Right cardiac atrium (tissue), 5 donors: ENCODE measurements at places on chromosomes 11 and 22. TPM values are rescaled to one million over a fixed set of nuclear protein-coding genes. Genes with fewer than 3 reads are reported as not detected.

Gene MPEG1
- 19.8 TPM for total RNA-seq

Gene CASP4
- total RNA-seq = 18.6 TPM

Gene NPAS4
- total RNA-seq = 0.09 TPM

Gene P2RX6
- total RNA-seq = 6.7 TPM

Gene GNG3
- not detected for total RNA-seq

Gene MFRP
- total RNA-seq = not detected

Gene IFT27
- total RNA-seq = 24.1 TPM

Gene ADORA2A
- 5.2 TPM for total RNA-seq

Gene PHF5A
- 25.8 TPM for total RNA-seq

Gene TEX12
- total RNA-seq = not detected

Gene CDON
- 18.4 TPM for total RNA-seq

Gene MS4A12
- not detected for total RNA-seq

Gene POU2AF3
- 0.40 TPM for total RNA-seq

Gene GDPD4
- total RNA-seq = not detected

Gene APOL5
- total RNA-seq = not detected

Gene CFAP300
- 1.7 TPM for total RNA-seq

DNA sequence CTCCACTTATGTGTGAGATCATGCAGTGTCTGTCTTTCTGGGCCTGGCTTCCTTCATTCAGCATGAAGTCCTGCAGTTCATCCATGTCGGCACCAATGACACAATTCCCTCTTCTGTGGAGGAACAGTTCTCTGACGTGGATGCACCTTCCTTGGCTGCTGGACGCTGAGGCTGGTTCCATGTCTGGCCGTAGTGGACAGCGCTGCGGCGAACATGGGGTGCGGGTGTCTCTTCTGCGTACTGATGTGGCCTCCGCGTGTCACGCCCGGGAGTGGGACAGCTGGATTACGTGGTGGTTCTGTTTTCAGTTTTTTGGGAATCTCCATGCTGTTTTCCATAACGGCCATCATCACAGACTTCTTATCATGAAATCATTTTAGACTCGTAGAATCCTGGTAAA lies 16.9 kb upstream of the MUC2 start:
- DNase-seq = no peak

GRCh38 chr11:70503468-70504221 lies 105.3 kb downstream of the CTTN start:
- peak; percentile 41 for DNase-seq

GRCh38 chr11:31958076-31958735 lies 132.7 kb upstream of the RCN1 start:
- DNase-seq = peak; percentile 92

DNA sequence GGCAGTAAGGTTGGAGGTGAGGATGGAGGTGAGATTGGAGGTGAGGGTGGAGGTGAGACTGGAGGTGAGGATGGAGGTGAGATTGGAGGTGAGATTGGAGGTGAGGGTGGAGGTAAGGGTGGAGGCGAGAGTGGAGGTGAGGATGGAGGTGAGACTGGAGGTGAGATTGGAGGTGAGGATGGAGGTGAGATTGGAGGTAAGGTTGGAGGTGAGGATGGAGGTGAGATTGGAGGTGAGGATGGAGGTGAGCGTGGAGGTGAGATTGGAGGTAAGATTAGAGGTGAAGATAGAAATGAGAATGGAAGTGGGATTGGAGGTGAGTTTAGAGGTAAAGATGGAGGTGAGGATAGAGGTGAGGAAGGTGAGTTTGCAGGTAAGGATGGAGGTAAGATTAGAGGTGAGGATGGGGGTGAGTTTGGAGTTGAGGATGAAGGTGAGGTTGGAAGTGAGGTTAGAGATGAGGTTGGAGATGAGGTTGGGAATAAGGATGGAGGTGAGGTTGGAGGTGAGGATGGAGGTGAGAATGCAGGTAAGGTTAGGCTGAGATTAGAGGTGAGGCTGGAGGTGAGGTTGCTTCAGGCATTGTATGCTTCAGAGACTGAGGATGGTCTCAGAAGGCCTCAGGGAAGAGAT lies 12.2 kb downstream of the NCF4 start:
- no peak for DNase-seq

GRCh38 chr11:33769542-33769941 lies 4.8 kb downstream of the FBXO3 start:
- DNase-seq = no peak

GRCh38 chr22:30472994-30473720 lies 1.3 kb upstream of the SEC14L3 start:
- DNase-seq = no peak

DNA sequence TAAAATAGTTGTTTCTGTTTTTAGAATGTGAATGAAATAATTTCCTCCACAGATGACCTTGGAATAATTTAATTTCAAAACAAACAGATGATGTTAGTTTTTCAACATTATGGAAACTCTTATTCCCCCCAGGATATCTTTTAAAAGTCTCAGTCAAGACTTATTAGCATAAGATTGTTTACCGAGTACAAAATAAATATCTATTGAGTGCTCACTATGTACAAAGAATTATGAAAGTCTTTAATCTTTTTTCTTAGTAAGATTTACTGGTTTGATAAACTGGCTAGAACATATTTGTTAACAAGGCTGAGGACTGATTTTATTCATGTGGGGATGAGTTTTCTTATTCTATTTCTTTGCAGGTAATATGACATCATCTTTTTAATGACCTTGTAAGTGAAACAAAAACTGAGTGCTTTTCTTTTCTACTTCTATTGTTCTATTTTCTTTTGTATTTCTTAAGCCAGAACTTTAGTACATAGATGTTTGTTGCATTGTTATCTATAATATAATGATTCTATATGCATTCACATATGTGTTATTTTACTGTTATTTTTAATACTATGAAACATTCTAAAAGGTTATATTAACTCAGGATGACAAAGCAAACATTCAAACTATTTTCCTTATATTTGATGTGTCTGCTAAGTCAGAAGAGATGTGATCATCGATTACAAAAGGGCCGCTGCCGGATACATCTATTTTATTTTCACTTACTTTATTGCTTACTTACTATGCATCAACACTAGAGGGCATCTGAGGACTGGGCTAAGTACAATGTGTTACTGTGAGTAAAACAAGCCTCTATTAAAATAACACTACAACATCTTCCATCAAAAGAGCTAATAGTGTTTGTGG lies 111.0 kb upstream of the ARHGAP42 start:
- DNase-seq = no peak

- DNase-seq = no peak
Observed at GRCh38 chr11:100383357-100383865, 303.7 kb upstream of the ARHGAP42 start.

DNA sequence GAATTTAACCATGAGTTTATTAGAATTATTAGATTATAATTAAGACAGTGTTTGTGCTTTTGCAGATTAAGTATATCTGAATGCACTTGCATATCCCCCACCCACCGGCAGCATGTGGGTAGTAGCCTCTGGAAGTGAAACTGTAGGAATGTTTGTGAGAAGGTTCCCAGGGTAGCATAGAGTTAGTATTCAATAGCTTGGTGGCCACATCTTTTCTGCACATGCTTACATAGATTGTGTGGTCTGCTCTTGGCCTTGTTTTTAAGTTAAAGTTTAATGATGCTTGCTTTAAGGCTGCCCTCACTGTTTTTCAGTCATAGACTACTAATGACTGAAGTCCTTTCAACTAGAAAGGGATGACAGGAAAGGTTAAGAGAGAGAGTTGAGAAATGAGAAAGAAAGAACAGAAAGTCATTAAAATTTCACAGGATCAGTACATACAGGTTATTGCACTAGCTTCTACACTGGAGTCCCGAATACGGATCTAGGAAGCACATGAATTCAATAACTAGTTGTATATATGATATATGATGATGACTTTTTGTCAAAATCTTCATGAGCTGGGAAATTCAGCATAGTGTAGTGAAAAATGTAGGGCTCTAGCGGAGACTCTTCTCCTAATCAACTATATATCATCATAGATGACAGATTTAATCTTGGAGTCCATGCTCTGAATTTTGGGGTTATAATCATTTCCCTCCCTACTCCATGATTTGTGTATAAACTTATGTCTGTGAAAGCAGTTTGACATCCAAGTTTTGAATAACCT lies 137.1 kb downstream of the ARHGAP42 start:
- no peak for DNase-seq

- no peak for DNase-seq
Observed at GRCh38 chr11:118213201-118213600, 11.6 kb downstream of the JAML start.

- no peak for DNase-seq
Observed at GRCh38 chr22:38602166-38602565, 32.2 kb upstream of the DMC1 start.

DNA sequence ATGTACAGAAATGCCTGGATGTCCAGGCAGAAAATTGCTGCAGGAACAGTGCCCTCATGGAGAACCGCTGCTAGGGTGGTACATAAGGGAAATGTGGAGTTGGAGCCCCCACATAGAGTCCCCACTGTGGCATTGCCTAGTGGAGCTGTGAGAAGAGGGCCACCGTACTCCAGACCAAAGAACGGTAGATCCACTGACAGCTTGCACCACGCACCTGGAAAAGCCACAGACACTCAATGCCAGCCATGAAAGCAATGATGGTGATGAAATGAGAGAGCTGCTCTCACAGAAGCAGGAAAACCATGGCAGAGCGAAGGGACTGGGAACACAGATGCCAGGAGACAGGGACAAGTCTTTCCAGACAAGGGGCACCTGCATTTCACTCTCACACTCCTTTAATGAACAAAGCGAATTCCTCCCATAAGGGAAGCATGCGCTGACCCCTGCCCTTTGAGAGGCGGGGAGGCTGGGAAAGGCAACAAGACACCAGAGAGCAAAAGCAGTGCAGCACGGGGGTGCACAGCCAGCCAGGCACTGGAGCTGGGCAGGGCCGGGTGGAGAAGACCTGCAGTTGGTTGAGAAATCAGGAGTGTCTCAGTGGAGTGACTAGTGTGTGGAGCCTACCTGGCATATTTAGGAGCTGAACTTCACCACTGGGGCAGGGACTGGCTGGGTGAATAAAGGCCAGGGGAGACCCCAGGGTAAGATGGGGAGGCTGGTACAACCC lies 1025.2 kb downstream of the TBC1D22A start:
- DNase-seq = no peak

DNA sequence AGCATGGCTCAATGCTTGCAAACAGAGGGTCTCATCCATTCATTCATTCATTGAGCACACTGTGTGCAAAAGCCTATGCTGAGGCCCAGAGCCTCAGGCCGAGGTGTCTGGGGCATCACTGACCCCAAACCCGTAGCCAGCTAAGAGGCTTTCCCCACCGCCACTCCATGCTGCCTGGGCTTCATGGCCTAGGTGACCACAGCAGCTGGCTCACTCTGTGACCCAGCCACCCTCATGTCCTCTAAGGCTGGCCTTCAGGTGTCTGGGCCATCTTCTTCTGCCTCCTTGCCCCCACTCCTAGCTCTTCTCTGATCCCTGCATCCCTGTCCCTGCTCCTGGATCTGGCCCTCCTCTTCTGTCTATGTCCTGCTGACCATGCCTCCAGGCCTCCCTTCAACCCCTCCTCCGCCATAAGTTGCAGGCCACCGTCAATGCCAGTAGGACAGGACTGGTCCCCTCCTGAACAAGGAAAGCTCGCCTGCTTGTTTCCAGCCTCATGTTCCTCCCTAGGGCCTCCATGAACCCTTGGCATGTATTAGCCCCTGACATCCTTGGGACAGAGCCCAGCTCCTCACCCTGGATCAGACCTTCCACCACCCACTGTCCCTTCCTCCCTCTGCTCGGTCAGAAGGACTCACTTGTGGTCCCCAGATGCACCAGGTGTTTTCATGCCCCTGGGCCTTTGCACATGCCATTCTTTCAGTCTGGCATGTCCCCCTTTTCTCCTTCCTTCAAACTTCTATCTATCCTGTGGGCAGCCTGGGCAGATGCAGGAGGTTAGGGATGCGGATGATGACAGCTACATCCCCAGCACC lies 92.8 kb downstream of the MYEOV start:
- no peak for DNase-seq

- no peak for DNase-seq
Observed at GRCh38 chr11:118849825-118850224, 33.9 kb upstream of the CXCR5 start.

GRCh38 chr22:41787331-41787730 lies 13.1 kb upstream of the CCDC134 start:
- no peak for DNase-seq

- no peak for DNase-seq
Observed at GRCh38 chr11:116397602-116398084, 375.1 kb downstream of the BUD13 start.

- no peak for DNase-seq
Observed at GRCh38 chr11:133803026-133803425, 42.3 kb downstream of the SPATA19 start.

- DNase-seq = peak; percentile 88
Observed at GRCh38 chr11:114179234-114179941, 116.8 kb upstream of the NNMT start.

DNA sequence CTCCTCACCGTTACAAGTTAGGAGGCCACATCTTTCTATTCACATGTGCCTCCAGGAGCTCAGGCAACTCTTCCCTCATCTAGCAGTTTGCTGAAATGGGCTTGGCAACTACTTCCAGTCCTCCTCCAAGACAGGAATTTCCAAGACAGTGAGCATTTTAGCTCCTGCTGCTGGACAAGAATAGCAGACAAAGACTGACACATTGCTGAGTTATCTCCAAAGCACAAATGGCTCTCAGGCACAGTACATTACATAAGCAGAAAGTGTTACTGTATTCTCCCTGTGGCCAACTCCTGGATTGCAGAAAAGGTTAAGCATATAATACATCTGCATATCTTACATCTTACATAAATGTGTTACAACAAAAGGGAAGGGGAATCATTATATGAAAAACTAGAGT lies 83.2 kb upstream of the POU2AF2 start:
- no peak for DNase-seq

GRCh38 chr11:13145461-13145860 lies 132.1 kb upstream of the BMAL1 start:
- no peak for DNase-seq

GRCh38 chr22:47012589-47013370 lies 250.3 kb downstream of the TBC1D22A start:
- no peak for DNase-seq

- peak; percentile 63 for DNase-seq
Observed at GRCh38 chr11:111454561-111455192, 57.5 kb downstream of the BTG4 start.

GRCh38 chr11:75155570-75156422 lies 4.9 kb downstream of the SLCO2B1 start:
- no peak for DNase-seq

GRCh38 chr11:94884376-94884775 lies 89.0 kb downstream of the CWC15 start:
- no peak for DNase-seq

DNA sequence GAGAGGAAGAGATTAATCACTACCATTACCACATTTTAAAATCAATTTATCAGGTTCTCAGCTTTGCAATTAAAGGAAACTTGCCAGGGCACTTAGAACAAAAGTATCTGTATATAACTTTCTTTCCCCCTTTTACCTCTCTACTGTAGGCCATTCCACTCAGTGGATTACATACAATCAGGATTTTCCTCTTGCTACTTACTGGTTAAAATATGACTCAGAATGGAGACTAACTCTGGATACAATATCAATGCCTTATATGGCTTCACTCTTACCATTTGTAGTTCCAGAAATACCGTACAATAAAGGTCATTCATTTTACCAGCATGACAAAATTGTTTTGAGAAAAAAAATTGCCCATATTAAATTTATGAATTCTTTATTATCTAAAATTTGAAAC lies 706.8 kb downstream of the KCNA4 start:
- DNase-seq = no peak

GRCh38 chr11:96306933-96307775 lies 35.8 kb downstream of the MAML2 start:
- DNase-seq = peak; percentile 74

GRCh38 chr11:33116535-33116934 lies 44.7 kb downstream of the CSTF3 start:
- no peak for DNase-seq
